ENCODE measurements at places on chromosomes 16 and 17. TPM values are rescaled to one million over a fixed set of nuclear protein-coding genes. Genes with fewer than 3 reads are reported as not detected.

CLEC10A gene
- not detected for total RNA-seq

- no peak for DNase-seq
Observed at GRCh38 chr17:80303824-80304223, 43.2 kb downstream of the RNF213 start.

- DNase-seq = no peak
Observed at GRCh38 chr16:47631131-47631530, 170.0 kb downstream of the PHKB start.

DNAI2 gene
- not detected for total RNA-seq

DNA sequence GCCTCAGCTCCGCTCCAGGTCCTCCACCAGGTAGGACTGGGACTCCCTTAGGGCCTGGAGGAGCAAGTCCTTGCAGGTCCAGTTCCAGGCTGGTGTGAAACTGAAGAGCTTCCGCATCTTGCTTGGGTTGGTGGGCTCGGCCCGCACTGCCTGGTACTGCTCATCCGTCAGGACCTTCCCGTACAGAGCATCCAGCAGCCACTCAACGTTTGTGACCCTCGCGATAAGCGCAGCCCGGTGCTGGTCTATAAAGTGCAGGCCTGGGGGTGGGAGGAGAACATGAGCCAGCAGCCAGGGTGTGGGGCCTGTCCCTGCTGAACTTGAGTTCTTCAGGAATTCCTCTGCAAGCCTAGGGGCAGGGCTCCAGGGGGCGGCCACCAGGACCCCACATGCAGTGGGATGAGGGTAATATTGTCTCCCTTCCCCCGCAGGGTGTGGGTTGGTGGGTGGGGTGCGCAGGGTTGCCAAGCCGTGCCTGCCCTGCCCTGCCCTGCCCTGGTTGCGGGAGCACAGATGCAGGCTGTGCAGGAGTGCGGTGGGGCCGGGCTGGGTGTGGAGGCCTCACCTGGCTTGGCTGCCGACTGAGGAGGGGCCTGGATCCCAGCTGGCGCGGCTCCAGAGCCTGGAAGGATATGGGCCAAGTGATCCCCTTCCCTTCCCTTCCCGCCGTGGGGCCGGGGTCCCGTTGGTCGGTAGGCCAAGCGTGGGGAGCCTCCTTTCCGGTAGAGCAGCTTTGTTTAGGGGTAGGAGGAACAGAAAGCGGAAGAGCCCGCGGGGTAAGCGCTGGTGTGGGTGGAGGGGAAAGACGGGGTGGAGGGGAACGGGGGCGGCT, 762 bp downstream of the PYCARD start:
- DNase-seq = peak; percentile 21

SPNS3 gene
- total RNA-seq = not detected

DNA sequence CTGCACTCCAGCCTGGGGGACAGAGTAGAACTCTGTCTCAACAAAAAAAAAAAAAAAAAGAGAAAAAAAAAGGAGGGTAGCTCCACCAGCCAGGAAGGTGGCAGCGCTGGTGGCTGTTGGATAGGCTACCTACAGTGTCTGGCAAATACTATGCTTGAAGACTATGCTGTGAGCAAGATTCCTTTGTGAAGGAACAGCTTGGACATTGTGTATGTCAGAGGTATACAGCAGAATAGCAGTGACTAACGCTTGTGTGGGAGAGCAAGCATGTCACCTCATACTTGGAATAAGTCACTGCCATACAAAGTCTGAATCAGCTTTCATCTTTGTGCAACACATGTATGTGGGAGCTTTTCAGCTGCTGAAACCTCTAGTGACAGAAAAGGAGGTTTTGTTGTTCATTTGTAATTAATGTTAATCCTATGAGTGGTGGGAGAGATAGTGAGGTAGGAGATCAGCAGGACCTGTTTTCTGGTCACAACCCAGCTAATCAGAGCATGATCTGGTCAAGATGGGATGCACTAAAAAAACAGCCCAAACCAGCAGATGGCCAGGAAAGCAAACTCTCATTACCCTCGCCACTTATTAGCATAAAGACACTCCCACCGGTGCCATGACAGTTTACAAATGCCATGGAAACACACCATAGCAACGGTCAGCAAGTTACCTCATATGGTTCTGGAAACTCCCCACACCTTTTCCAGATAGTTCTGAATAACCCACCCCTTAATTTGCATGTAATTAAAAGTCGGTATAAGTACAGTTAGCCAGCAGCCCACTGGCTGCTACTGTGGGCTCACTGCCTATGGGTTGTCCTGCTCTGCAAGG, 6.8 kb upstream of the ITGAD start:
- DNase-seq = peak; percentile 71
